ENCODE measurements at places on chromosomes 2 and 18.

GRCh38 chr2:214593727-214594126 lies 182.9 kb downstream of the VWC2L start:
- DNase-seq: no peak

- no peak for DNase-seq
Observed at GRCh38 chr18:1292167-1292566, 387.5 kb downstream of the ADCYAP1 start.

GRCh38 chr2:108868911-108869310 lies 82.3 kb downstream of the CCDC138 start:
- no peak for DNase-seq

DNA sequence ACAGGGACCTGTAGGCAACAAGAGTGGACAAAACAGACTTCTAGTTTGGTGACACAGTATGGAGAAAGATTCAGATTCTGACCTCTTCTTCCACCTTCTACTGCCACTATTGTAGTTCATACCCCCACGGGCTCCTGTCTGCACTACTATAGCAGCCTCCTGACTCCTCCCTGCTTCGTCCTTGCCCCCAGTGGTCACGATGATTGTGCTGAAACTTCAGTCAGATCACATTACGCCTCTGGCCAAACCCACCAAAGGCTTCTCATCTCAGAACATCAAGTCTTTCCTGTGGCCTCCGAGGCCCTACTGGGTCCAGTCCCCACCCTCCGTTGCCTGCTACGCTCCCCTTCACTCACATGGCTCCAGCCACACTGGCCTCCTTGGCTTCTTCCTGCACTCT lies 147.6 kb downstream of the CYP26B1 start:
- DNase-seq: no peak

GRCh38 chr2:100800915-100801314 lies 19.0 kb upstream of the NPAS2 start:
- DNase-seq: no peak

DNA sequence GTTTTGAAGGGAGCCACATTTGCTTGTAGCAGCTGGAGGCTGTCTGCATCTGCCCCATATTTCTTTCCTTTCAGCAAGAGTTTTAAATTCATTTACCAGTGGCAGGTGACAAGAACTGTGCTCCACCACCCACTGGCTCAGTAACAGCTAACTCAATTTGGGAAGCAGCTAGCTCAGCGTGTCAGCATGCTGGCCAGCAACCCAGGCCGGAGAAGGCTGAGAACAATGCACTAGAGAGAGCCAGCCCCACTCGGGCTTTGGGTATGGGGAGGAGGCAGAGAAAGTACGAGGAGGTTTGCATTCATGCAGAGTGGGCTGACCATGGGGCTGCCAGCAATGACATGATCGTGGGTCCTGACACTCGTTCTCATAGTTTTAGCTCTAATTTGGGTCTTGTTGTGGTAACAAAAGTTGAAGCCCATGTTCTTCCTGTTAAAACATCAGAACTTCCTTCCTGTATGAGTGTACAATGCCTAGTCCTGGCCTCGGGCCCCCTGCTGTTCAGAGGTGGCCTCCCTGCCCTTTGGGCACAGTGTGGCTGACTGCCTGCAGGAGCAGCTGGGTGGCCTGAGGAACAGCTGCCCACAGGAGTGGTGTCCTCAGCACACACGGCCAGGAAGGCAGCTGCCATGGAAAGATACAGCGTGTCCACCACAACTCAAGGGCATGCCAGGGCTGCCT lies 23.0 kb downstream of the CDC42EP3 start:
- DNase-seq: peak; percentile 65

DNA sequence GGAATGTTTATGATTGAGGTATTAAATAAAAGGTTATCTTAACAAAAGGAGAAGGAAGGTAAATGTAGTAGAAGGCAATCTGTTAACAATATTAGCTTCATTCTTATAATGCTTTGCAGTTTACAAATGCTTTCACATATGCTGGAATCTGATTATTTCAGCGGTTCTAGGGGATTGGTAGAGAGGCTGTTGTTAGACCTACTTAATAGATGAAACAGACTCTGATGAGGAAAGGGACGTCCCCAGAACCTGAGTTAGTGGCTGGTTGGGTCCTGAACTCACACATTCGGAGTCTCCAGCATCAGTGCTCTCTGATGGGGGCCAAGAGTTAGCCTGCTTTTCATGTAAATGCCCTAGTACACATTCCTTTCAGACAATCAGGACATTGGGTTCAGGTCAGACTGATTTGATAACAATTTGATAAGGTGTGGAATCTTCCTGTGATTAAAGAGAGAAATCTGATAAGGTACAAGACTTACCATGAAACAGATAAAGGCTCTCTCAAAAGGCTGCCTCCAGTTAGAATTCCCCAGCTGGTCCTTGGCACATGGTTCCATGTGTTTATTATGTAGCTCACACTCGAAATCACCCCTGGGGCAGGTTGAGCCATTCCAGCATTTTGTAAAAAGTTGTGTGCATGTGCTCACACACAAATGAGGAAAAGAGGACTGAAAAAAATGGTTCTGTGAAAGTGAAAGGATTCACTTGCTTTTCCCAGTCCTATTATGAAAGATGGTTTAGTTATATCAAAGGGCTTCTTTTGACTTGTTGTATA lies 103.1 kb downstream of the GPD2 start:
- DNase-seq: no peak

DNA sequence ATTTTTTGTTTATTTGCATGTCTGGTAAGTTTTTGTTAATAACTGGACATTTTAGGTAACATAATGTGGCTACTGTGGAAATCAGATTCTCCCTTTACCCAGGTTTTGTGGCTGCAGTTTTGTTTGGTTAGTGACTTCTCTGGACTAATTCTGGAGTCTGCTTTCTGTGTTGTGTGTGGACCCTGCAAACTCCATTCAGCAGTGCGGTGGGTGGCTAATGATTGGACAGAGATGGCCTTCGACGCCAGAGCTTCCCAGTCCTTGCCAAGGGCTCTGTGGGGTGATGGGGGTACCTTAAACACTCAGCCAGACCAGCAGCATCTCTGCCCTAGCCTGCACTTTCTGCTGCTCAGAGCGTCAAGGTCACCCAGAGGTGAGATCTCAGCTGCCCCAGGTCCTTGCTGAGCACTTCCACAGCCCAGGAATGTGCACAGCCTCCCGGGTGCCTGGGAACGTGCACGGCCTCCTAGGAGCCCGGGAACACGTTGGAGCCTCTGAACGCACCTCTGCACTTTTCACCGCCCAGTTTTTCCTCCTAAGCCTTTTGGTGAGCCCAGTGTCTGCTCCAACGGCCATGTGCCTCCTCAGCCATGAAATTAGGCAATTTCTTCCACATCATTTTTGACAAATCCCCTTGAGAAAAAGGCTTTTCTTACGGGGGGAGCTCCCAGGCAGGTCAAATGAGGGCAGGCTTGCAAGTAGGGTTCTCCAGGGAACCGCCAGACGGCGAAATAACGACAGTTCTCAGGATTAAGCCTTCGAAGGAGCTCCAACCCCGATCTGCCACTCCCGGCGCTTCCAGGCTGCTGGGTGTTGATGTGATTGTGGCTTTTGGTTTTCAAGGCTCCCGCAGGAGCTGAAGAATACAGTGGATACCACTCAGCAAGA lies 35.2 kb upstream of the KLF11 start:
- no peak for DNase-seq

DNA sequence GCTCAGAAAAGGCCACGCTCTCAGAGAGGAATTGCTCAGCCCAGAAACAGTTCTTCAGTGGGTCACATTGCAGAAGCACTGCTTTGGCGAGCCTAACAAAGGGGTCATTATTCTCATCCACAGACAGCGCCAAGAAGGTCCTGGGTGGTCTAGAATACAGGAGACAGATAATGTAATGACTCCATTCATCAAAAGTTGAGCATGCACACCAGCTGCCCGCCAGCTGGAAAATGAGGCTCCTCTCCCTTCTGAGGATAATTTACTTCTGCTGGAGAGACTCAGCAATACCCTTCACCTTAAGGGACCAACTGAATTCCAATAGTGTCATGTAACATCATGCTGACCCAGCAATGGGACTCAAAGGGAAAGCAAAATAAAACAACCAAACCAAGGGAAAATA lies 79.9 kb downstream of the TRIB2 start:
- no peak for DNase-seq

DNA sequence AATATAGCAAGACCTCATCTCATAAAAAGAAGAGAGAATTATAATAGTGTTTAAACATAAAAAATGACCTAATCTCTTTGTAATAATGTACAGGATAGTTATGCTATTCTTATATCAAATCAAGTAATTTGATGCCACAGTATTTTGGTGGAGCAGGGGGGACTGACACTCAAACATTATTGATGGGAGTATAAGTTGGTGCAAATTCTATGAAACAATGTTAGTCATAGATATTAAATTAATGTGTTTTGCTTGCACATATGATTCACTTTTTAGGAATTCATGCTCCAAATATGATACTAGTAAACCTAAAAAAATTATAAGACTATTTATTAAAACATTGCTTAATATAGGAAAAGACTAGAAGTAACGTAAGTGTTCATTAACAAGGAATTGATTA lies 256.1 kb upstream of the SYT4 start:
- DNase-seq: no peak

- no peak for DNase-seq
Observed at GRCh38 chr18:49645841-49646351, 84.0 kb downstream of the LIPG start.

- DNase-seq: peak; percentile 74
Observed at GRCh38 chr2:25286025-25286400, 55.7 kb downstream of the DNMT3A start.

GRCh38 chr2:121034551-121034950 lies 250.5 kb downstream of the TFCP2L1 start:
- DNase-seq: no peak

DNA sequence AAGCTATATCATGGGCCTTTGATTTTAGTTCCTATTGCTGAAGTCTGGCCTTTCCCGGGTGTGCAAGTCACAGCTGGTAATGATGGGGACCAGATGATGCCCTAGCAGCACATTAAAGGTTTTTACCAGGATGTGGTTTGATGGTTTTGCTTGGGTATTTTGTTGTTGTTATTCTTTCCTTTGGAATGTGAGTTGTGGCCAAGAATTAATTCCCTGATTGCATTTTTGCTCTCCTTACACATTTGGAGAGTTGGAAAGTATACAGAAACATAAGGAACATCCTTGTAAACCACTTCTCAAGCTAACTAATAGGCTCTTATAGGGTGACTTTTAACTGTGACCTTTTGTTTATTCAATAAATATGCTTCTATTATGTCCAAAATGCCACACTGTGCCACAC lies 154.1 kb upstream of the MMADHC start:
- no peak for DNase-seq

- no peak for DNase-seq
Observed at GRCh38 chr18:49917742-49918141, 104.4 kb upstream of the ACAA2 start.

DNA sequence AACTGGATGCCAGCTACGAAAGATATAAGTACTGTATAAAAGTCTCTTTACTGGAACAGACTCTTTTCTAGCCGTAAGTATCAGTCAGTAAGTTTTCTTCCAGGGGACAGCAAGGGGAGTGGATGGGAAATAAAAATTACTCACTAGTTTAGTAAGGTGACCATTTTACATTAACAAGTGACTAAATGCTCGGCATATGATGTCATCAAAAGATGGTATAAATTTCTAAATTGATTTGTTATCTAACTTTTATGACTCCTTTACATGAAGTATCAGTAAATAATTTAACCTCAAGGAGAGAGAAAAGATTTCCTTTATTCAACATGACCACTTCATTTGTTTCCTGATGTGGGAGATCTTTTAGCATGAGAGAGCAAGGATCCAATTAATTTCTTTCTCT lies 859.0 kb upstream of the LRRTM1 start:
- DNase-seq: no peak

GRCh38 chr2:119482481-119483394 lies 41.5 kb downstream of the SCTR start:
- DNase-seq: no peak

DNA sequence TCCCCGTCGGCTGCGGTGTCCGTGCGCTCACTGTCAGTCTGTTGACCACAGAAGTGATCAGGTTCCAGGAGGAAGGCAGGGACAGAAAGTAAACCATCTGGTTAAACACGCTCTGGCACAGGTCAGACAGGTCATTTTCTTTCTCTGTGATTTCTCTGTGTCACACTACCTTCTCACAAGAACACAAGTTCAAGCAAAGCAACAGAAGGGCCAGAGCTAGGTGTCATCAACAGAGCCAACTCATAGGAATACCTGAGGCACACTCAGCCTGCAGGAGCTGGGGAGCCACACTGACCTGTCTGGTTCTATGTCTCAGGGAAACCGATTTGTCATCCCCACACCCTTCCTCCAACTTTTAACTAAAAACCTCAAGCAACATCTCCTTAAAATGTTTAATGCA lies 115.1 kb upstream of the ZBTB14 start:
- no peak for DNase-seq

- DNase-seq: no peak
Observed at GRCh38 chr18:64886995-64887394, 738.1 kb upstream of the LINC00305 start.

DNA sequence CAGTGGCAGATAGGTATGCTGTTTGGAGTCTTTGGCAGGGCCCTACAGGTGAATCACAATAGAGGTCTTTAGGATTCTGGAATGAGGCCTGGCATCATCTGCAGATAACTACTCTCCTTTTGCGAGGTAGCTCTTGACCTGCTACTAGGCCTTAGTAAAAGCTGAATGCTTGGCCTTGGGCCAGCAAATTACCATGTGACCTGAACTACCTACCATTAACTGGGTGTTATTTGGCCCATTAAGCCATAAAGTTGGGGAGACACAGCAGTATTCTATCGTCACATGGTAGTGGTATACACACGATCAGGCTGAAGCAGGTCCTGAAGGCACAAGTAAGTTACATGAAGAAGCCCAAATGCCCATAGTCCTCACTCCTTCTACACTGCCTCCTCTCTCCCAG lies 178.2 kb downstream of the PPP1R1C start:
- DNase-seq: no peak

DNA sequence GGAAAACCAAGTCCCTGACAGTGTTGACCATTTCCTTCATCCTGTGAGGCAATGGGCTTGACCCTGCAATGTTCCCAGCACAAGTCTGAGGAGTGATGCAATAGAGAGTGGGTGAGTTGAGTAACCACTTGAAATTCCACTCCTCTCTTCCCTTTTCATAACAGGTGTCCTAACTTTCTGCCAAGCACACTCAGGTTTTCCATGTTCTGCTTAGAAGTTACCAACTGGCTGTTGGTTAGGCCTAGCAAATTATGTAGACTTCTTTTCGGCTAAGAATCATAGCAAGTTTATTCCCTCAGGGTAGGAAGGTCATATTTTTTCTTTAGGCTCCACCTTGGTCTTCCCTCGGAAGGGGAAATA lies 11.5 kb downstream of the GNLY start:
- DNase-seq: no peak

- no peak for DNase-seq
Observed at GRCh38 chr2:217918308-217919024, 84.3 kb downstream of the TNS1 start.

DNA sequence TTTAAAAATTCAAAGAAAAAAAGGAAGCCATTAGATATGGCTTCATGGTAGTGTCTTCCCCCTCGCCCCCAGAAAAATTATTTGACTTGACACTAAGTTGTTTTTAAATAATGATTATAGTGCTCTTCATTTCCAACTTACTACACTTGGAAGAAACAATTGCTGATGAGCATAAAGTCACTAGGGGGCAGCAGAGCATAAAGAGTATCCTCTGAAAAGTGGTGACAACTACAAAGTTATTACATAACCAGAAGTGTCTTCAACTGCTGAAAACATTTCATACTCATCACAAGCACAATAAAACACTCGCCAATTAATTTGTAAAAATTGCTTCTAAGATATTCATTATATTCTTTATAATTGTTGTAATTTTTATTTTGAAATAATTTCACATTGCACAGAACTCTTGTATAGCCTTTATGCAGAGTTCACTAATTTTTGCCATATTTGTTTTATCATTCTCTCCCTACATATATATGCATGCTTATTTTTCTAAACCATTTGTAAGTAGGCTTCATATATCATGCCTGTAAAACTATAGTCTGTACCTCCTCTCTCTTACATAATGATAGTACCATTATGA lies 54.9 kb downstream of the EXOC6B start:
- DNase-seq: peak; percentile 78

Data from CD4-positive, alpha-beta T cell treated with Interleukin-21 for 1 hour (primary cell).